ENCODE measurements at places on chromosomes 13 and 19.

- peak; percentile 59 for DNase-seq
Measured at GRCh38 chr13:79423801-79424642, 18.0 kb upstream of the RBM26 start.

- no peak for DNase-seq
Measured at GRCh38 chr13:46345866-46346265, 41.2 kb downstream of the RUBCNL start.

- no peak for DNase-seq
Measured at GRCh38 chr13:72521940-72522661, 205.3 kb downstream of the MZT1 start.

DNA sequence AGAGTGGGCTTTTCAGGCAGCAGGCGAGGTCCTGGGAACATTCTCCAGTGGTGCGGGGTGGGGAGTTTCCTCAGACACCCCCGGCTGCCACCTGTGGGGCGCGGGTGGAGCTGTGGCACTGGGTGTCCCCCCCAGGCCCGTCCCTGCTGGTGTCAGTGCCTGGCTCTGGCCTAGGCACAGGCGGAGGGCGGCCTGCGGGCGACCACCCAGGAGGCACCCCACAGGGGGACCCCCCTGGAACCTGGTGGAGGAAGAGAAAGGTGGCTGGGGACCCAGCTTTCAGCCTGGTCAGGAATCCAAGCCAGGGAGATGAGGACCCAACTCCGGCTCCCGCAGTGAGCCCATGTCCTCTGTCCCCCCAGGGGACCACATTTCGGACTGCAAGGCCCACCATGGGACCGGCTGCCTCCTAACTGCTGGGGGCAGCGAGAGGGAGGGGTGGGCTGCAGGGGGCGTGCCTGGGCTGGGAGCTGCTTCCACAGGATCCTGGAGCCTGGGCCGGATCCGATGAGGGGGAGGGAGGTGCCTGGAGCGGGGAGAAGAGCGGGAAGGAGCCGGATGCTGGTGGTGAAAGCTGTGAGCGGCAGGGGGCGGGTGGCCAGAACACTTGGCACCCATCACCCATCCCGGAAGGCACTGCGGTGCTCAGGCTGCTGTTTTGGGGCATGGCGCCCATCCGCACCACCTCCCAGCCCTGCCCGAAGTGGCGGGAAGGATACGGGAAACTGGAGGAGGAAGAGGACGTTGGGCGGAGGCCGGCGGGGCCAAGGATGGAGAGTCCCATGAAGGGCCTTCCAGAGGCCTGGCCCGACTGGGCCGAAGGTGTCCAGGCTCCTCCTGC is 5.5 kb upstream of the CTXN1 start:
- no peak for DNase-seq

DNA sequence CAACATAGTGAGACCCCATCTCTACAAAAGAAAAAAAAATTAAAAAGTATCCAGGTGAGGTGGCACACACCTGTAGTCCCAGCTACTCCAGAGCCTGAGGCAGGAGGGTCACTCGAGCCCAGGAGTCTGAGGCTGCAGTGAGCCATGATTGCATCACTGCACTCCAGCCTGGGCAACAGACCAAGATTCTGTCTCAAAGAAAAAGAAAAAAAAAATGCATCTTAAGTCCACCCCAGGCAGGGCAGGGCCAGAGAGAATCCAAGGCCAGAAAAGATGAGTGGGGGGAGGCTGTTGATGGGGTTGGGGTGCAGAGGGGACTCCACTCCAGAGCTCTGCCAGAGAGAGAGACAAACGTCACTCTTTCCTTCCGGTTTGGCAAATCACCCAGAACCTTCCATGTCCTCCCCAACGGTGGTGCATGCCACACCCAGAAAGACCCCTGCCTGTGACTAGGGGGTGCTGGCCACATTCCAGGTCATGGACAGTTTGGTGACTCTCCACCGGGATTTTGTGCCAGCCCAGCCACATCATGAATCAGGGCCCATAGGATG is 431 bp downstream of the FUT3 start:
- DNase-seq, result no peak

DNA sequence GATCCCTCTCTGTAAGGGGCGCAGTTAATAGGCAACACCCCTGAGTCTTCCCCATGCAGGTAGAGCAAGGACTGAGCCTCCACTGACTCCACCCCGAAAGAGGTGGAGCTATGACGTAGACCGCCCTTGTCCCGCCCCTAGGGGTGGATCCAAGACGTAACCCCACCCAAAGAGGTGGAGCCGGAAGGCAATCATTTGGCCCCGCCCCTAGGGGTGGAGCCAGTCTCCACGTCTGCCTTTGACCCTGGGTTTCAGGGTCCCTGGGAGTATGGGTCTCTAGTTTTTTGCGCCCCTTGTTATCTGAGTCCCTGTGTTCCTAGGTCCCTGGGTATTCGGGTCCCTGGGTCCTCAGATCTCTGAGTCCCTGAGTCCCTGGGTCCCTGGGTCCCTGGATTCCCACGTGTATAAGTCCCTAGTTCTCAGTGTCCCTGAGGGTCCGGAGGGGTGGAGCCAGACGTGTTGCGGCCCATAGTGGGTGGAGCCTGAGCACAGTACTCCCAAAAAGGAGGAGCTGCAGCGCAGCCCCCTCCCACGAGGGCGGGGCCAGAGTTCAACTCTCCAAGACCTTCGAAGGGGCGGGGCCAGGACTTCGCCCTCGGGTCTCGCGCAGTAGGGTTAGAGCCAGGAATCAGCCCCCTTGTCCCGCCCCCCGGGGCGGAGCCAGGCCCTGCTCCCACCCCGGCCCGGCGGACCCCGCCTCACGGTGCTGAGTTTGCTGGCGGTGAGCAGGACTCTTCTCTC is 5.3 kb downstream of the DENND1C start:
- peak; percentile 72 for DNase-seq

GRCh38 chr19:53849237-53849676 is 18.4 kb upstream of the MYADM start:
- DNase-seq, result no peak

DNA sequence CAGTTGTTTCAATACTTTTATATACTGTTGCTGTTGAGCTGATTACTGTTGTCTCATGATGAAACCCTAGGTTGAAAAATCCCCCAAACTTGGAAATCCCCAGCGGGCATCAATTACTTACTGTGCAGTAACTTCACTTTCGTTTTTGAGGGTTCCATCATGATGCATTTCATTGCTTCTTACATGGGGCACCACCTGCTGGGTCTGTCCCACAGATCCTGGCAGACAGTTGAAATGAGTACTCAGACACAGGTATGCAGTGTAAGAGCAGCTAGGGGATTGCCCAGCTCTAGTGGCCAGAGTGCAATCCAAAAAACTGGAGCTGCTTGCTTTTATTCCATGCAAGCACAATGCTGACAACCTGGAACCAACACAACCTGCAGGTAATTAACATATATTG is 132.5 kb upstream of the ZNF91 start:
- DNase-seq, result no peak

DNA sequence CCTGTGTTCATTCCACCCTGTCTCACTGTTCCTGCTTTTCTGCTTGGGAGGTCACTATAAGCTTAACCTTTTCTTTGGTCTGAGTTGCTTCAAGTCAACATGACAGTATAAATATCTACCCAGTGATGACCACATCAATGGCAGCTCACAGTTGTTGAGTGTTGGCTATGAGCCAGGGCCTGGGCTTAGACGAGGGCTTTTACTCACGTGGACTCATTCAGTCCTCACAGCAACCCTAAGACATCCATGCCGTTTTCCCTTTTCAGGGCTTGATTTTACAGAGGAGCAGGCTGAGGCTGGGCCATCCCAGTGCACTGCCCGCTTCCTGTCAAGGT is 10.2 kb upstream of the CCDC97 start:
- peak; percentile 66 for DNase-seq

DNA sequence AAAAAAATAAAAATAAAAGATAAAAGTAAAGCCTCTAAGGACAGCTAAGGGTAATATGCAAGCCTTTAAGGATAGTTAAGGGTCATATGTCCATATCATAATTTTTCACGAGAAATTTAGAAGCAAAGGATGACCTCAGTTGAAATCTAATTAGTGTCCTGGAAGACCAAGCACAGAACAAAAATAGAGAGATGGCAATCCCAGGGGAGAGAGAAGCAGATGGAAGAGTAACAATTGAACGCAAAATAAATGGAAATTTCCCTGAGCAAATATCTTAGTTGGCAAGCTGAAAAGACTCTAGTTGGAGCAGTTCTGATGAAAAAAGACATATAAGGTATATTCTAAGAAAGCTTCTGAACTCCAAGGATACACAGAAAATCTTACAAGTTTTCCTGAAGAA is 275.4 kb downstream of the NALCN start:
- no peak for DNase-seq

DNA sequence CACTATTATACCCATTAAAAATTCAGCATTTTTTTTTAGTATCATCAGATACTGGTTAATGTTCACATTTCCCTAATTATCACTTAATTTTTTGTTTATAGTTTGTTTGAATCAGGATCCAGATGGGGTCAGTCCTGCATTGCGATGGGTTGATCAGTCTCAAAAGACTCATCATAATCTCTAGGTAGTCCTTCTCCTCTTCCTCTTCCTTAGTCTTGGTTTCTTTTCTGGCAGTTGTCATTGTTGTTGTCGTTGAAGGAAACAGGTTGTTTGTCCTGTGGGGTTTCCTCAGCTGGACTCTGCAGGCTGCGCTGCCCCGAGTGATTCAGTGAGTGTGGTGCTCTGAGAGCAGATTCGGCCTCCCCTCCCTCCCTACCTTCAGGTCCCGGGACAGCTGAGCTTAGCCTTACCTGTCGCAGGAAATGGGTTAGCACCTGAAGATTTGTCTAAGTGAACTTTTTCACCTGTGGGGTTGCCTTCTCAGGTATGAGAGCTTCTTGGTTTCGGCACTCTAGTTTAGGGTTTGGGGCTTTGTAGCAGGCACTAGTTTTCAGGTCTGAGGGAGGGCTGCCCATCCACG is 34.1 kb downstream of the NFIX start:
- DNase-seq, result no peak

- DNase-seq, result no peak
Measured at GRCh38 chr19:36265856-36266374, 51.0 kb downstream of the ZNF146 start.

DNA sequence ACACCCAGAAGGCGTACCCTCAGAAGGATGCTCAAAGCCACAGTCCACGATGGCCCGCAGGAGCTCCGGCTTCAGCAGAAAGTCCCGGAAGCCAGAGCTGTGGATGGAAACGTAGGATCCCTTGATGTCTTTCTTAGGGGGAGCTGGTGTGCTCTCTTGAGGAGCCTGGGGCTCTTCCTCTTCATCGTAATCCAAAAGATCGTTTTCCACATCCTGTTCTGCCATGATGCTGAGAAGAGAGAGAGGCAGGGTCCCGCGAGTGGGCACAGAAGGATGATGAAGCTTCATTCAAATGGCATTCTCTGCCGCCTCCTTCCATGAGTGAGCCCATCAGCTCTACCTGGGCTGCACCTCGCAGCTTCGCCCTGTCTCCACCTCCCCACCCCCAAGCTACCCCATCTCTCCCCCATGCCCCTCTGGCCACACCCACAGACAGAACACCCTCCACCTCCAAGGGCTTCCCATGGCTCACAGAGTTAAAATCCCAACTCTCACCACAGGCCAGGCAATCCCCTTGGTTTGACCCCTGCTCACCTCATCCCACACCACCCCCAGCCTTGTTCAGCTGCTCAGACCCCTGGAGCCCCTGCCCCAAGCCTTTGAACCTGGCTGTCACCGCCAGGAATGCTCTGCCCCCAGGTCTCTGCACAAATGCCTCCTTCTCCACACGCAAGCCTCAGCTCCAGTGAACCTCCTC is 6.0 kb downstream of the DDX39A start:
- DNase-seq, result no peak

DNA sequence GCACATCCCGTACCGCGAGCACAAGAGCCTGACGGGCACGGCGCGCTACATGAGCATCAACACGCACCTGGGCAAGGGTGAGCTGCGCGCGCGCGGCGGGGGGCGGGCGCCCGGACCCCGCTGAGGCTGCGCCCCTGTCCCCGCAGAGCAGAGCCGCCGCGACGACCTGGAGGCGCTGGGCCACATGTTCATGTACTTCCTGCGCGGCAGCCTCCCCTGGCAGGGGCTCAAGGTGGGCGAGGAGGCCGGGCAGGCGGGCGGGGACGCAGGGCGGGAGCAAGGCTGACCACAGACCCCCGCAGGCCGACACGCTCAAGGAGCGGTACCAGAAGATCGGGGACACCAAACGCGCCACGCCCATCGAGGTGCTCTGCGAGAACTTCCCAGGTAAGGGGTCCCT is 36.5 kb downstream of the BTBD2 start:
- no peak for DNase-seq

- DNase-seq, result peak; percentile 86
Measured at GRCh38 chr13:102800145-102801041, 1.5 kb downstream of the BIVM start.

DNA sequence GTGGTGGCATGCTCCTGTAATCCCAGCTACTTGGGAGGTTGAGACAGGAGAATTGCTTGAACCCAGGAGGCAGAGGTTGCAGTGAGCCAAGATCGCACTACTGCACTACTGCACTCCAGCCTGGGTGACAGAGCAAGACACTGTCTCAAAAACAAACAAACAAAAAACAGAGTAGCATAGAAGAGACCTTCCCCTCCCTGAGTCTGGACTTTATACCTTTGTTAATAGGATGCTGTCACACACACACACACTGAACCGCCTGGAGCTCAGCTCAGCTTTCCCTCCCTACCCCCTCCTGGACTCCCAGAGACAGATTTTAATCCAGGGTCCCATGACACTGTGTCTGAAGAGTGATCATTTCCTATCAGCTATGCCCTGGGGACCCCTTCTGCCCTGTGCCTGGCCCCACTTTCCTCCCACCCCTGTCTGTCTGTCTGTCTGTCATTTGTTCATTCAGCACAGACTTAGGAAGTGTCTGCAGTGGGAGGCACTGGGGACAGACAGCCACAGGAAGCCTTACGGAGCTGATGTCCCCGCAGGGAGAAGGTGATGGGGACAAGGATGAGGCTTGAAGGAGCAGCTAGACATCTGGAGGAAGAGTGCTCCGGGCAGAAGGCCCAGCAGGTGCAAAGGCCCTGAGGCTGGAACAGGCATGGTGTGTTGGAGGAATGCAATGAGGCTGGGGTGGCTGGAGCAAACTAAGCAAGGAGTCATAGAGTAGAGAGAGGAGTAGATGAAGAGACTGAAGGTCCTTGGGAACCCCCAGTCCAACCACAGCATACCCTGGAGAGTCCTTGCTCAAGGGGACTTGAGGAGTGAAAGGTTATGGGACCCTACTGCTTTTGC is 4.9 kb downstream of the CERS4 start:
- no peak for DNase-seq

GRCh38 chr13:52961987-52962386 is 66.6 kb upstream of the OLFM4 start:
- no peak for DNase-seq

- no peak for DNase-seq
Measured at GRCh38 chr19:58354478-58355030, 1.3 kb upstream of the A1BG start.

DNA sequence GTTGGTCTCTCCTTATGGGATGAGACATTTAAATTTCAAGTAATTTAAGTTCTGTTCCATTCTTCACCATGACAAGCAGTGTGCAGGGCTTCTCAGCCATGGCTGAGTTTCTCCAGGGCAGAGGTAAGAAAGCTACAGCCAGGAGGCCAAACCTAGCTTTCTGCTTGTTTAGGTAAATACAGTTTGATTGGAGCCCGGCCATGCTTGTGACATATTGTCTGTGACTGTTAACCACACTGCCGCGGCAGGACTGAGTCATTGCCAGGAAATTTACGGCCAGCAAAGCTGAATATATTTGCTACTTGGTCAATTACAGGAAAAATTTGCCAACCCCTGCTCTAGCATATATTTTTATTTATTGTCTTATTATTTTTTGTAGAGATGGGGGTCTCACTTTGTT is 10.7 kb downstream of the NLRP8 start:
- no peak for DNase-seq

- no peak for DNase-seq
Measured at GRCh38 chr13:60137911-60138560, 25.7 kb downstream of the DIAPH3 start.

Measured in CD4-positive, alpha-beta T cell treated with Interleukin-21 for 1 hour (primary cell).